ENCODE measurements at places on chromosomes 7 and 10.

GRCh38 chr7:21346297-21346696 is 81.6 kb upstream of the SP4 start:
- no peak for DNase-seq

DNA sequence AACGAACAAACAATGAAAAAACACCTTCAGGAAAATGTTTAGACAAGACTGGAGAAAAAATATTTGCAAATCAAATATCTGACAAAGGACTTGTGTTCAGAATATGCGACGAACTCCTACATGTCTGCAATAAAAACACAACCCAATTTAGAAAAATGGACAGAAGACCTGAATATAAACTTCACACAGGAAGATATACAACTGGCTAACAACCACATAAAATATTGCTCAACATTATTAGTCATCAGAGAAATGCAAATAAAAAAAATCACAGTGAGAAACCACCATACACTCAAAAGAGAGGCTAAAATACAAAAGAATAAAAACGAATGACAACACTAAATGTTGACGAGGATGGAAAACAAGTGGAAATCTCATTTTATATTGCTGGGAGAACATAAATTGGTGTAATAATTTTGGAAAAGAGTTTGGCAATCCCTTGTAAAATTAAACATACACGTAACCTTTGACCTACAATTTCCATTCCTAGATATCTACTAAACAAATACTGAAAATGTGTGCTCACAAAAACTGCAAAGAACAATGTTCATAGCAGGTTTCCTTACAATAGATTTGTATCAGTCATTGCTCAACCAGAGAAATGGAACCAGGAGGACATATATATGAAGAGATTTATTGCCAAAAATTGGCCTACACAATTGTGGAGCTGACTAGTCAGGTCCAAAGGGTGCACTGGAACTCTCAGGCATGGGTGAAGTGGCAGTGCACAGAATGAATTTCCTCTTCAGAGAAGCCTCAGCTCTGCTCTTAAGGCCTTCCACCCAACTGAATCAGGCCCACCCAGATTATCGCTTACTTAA is 82.9 kb upstream of the OGDHL start:
- no peak for DNase-seq

DNA sequence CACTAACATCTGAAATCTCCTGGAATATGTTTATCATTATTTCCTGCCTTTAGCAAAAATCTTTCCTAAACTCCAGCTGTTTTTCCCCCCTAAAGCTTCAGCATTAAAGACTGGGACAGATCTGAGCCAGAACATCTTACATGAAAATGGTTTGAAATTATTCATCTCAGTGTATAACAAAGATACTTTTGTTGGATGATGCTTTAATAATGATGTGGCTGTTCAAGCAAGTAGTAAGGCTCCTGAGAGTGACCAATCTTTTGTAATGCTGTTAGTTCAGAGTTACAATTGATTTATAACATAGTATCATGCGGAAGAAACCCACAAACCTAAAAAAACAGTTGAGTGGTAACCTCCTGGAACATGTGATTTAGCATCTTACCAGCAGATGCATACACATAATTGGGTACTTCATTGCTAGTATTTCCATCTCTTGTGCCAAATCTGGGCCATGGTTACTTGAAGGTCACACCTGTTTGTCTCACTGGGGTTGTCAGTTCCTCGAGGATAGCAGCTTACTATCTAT is 1.5 kb downstream of the BZW2 start:
- DNase-seq: no peak

GRCh38 chr7:157013602-157014549 is 3.4 kb upstream of the MNX1 start:
- no peak for DNase-seq

DNA sequence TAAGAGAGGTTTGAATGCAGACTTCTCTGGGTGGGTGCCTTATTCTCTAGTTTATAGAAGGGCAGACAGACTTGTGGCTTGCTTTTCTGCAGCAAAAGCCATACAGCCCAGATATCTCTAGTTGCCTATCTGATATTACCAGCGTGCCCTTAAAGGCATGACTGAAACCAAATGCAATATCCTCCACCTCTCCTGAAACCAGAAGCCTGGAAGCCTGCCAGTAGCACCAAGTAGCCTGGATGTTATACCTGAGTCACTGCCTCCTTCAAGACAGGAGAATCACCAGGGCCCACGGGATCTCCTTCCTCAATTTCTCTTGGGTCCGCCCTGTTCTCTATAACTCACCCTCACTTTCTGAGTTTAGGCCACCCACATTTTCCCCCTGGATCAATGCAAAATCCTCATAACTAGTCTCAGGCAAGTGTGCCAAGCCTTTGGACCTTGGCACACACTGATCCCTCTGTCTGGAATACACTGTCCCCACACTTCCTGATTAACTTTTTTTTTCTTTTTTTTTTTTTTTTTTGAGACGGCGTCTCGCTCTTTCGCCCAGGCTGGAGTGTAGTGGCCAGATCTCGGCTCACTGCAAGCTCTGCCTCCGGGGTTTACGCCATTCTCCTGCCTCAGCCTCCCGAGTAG is 638.4 kb downstream of the GALNT17 start:
- DNase-seq: no peak

DNA sequence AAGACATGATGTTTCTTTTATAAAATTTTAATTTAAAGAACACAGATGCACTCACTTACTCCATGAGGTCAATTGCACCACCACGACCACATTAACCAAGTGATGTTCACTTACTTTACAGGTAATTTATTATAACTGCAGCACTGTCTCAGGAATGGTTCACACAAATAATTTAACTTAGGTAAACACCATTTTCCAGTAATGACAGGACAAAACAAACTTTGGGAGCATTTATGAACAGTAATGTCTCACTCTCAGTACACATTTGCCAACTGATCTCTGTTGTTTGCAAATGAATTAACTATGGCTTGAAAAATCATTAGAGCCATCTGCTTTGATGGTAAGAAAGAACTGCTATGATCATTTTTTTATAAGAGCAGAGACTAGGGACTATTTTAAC is 150.4 kb downstream of the ETV1 start:
- no peak for DNase-seq

DNA sequence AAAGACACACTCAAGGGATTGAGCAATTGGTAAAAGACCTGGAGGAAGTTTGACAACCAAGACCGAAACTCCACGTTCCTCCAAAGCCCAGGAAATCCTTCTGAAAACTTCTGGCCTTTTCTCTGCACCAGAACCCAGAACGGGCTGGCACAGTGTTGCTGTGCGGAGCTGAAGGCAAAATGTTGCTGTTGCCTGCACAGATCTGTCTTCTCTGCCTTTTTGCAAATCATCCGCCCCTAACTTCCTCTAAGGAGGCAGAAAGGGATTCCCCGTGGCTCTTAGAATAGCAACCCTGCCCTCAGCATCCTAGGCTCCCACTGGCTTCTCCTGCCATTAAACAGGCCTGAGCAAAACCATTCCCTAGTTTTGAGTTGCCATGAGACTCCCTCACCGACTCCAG is 44.9 kb downstream of the FIGNL1 start:
- DNase-seq: no peak

DNA sequence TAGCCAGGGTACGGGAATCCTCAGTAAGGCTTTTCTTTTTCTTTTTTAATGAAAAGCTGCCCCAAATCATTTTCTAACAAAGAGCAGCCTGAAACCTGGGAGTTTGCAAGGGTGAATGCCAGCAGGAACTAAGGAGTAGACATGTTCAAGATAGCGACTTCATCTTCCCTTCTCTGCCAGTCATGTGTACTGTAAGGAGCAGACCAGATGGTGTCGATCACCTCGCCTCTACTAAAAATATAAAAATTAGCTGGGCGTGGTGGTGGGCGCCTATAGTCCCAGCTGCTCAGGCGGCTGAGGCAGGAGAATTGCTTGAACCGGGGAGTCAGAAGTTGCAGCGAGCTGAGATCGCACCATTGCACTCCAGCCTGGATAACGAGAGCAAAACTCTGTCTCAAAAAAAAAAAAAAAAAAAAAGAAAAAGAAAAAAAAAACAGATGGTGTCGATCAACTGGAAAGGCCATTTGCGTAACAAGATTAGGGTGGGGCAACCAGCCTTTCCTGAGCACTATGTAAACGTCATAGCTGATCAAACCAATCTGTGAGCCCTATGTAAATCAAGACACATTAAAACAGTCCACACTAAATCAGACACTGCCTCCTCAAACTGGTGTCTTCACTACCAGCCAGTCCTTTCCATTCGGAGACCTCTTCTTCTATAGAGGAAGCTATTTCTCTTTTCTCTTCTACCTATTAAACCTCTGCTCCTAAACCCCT is 33.8 kb downstream of the NOLC1 start:
- DNase-seq: peak; percentile 15

GRCh38 chr10:88974012-88974411 is 16.6 kb upstream of the FAS start:
- no peak for DNase-seq

GRCh38 chr7:90599892-90600555 is 3.9 kb downstream of the CDK14 start:
- DNase-seq: no peak

DNA sequence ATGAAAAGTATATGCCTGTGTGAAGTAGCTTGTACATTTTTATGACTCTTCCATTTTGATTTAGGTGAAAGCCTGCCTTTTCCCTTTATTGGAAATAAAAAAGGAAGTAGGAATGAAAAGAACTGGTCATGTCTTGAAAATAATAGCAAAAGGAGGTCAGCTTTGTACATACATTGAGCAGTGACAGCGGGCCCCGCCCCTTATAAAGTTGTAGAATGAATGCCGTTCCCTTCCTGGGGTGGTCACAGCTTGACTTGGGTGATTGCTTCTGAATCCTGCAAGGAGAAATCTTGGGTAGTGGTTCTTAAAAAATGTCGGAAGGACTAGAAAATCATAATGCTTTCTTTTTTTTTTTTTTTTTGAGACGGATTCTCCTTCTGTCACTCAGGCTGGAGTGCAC is 31.7 kb downstream of the CAMK1D start:
- no peak for DNase-seq

- no peak for DNase-seq
These were observed 431.6 kb upstream of the NFE2L3 start for GRCh38 chr7:25720427-25720826.

- DNase-seq: no peak
These were observed 103.9 kb downstream of the RAPGEF5 start for GRCh38 chr7:22252936-22253536.

DNA sequence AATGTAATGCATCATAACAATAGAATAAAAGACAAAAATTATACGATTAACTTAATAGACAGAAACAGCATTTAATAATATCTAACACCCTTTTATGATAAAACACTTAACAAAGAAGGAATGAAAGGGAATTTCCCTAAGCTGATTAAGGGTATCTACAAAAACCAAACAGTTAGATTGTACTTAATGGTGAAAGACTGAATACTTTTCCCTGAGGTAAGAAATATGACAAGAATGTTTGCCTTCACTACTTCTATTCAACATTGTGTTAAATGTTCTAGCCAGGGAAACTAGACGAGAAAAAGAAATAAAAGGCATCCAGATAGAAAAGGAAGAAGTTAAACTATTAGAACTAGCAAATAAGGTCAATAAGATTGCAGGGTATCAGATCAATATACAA is 276.9 kb downstream of the BAMBI start:
- no peak for DNase-seq

GRCh38 chr10:78516236-78516635 is 482.6 kb downstream of the RPS24 start:
- DNase-seq: peak; percentile 8

GRCh38 chr10:95374597-95375209 is 83.9 kb upstream of the PDLIM1 start:
- DNase-seq: peak; percentile 55

- DNase-seq: no peak
These were observed 56.5 kb downstream of the ZNF277 start for GRCh38 chr7:112262855-112263487.

DNA sequence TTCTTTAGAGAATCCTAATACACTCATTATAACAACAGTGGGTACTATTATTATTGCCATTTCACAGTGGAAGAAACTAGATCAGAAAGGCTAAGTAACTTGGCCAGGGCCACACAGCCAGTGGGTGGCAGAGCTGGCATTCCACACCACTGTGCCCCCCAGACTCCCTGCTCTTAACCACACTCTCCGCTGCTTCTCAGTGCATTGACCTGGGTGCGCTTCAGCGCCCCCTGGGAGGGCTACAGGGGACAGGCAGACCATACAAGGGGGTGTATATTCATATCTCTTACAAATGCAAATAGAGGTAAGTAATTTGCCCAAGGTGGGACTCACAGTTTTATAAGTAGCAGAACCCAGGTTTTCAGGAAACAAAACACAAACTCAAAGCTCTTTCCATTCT is 77.0 kb upstream of the NMT2 start:
- DNase-seq: no peak

- DNase-seq: peak; percentile 39
These were observed 112.4 kb downstream of the HTR5A start for GRCh38 chr7:155182406-155182970.

DNA sequence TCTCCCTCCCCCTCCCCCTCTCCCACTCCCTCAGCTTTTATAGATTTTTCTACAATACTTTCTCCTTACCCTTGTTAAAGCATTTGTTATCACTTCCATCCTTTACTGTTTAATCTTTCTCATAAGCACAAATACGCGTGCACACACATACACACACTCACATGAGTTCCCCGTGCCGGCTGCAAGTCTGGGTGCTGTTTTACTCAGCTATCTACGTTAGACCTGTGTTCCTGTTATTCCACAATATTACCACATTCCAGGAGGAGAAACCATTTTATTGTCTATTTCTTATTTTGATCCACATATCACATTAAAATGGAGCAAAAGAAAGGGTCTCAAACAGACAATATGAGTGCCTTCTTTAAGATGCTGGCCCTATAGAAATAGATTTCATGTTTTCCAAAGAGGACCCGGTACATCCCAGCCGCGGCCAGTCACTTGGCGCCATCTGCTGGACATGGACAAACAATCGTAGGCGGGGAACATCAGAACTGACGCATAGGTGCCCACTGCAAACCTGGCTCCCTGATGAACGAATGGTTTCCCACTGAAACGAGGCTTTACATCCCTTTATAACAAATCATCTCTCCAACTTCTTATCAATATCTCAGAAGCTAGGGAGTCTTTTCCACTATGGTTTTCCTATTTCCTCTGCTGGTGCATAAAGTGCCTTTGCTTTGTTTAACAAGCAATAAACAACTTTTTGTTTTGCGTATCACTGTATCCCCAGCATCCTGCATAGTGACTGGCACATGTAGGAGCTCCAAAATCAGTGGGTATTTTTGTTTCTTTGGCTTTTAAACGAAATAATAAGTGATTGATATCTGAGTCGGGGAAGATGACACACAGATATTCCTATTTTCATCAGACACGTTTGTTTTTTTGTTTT is 25.2 kb upstream of the OPTN start:
- peak; percentile 91 for DNase-seq

DNA sequence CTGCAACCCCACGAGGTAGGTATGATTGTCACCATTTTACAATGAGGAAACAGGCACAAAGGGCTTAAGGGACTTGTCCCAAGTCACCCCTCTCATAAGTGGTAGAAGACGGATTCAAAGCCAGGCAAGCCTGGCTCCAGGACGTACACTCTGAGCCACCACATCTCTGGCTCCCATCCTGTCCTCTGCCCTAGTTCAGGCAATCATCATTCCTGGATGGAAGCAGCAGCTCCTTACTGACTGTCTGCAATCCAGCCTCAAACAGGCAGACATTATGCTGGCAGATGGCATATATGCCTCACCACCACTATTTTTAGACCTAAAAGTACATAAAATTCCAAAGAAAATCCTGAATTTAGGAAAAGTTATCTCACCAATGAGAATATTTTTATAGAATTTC is 100.7 kb downstream of the USP6NL start:
- no peak for DNase-seq

Data from lower leg skin (tissue), 4 donors.